Activated naive CD8-positive, alpha-beta T cell treated with anti-CD3 and anti-CD28 coated beads, Interleukin-2, amount 50 U/mL, for 24 hours (primary cell): ENCODE measurements at places on chromosomes 13 and 19.
A peak's percentile ranks its signal among the peaks of the same experiment; 100 is the strongest.

GRCh38 chr13:60647547-60647946, 250.5 kb downstream of the TDRD3 start:
- no peak for DNase-seq

- DNase-seq = no peak
Measured at GRCh38 chr19:42196011-42197001, 21.2 kb downstream of the DEDD2 start.

- no peak for DNase-seq
Measured at GRCh38 chr13:85503797-85504196, 295.4 kb downstream of the SLITRK6 start.

DNA sequence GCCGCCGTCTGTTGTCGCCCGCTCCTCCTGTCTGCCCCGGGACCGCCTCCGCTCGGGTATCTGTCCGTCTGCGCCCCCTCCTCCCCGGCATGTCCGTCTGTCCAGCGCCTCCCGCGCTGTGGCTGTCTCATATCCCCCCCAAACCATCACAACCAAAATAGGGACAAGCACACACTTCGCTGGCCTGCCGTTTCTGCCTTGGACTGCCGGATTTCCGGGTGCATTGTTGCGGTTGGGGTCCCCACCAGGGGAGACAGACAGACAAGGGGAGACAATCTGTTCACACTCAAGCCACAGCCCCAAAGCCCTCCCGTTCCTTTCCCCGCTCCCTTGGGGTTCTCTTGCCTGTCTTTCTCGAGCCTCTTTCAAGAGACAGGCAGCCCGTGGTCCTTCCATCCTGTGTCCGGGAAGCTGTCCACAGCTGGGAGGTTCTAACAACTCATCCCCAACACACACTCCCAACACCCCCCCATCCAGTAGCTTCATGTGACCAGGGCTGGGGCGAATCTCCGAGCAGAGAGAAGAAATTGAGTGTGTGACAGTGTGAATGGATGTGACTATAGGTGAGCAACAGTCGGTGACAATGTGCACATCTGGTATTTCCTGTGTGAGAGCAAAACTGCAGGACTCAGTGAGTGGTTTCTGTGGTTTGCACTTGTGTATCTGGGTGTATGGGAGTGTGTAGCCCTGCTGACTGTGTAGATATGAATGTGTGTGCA, 16.5 kb upstream of the FOSB start:
- DNase-seq = peak; percentile 48

- DNase-seq = no peak
Measured at GRCh38 chr13:41651413-41652058, 194.2 kb downstream of the RGCC start.

DNA sequence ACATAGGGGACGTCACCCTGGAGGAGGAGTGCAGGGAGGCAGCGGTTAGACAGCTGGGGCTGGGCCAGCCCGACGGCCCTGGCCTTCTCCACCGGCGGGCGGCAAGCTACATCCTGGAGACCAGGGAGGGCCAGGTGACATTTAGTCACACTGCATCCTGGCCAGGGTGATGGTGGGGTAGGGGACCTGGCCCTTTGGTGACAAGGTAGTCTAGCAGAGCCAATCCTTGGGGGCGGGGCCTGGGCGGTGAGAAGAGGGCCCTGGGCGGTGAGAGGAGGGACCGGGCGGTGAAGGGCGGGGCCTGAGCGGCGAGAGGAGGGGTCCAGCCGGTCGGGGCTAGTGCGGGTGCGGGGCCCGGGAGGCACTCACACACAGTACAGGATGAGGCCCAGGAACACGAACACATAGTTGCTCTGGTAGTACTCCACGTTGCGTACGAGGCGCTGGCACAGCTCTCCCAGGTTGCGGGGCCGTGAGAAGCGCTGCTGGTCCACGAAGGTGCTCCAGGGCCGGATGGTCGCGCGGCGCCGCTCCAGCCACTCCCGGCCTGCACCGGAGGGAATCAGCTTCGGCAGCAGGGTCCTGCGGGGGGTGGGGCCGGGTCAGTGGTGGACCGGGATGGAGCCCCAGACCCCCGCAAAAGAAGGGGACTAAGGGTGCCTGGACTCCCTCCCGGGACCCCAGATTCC, 610 bp downstream of the RABAC1 start:
- peak; percentile 90 for DNase-seq

GRCh38 chr13:91054902-91055301, 292.6 kb upstream of the MIR17HG start:
- DNase-seq = no peak

- no peak for DNase-seq
Measured at GRCh38 chr13:113628291-113629270, 29.4 kb downstream of the ATP4B start.

DNA sequence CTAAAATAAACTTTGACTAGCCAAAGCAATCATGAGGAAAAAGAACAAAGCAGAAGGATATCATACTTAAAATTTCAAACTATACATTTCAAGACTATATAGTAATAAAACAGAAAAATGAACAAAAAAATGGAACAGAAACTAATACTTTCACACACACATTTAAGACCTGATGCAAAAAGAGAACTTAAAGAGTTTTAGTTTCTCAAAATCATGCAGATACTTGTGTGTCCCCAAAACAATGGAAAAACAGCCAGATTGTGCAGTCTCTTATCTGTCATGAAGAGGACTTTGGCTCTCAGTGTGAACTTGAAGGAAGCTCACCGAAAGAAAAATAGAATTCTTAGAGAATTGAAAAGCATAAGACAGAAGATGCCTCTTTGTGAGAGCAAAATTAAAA, 16.1 kb downstream of the ZNF506 start:
- DNase-seq = no peak

DNA sequence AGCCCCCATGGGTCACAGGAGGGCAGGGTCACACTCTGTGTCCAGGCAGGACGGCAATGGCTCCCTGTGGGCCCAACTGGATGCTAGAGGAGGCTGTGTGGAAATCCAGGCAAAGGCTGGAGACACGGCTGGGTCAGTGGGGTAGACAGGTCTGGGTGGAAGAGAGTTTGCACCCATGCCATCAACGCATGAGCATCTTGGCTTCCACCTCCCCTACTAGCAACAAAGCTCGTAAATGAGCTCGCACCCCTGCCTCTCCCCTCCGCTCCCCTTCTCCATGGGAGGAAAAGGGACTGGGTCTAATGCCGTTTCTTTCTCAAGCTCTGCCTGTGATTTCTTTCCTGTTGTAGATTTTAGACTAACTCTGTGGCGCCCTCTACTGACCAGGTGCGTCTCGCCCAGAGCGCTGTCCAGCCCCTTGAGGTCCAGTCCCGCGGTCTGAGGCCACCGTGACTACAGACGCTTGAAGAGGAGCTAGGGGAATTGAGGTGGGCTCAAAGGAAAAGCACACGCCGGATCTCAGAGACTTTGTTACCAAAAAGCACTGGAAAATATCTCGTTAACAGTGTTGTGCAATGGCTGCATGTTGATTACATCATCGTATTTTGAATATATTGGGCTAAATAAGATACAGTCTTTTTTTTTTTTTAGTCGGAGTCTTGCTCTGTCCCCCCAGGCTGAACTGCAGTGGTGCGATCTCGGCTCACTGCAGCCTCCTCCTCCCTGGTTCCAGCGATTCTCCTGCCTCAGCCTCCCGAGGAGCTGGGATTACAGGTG, 50.7 kb upstream of the USP29 start:
- no peak for DNase-seq

DNA sequence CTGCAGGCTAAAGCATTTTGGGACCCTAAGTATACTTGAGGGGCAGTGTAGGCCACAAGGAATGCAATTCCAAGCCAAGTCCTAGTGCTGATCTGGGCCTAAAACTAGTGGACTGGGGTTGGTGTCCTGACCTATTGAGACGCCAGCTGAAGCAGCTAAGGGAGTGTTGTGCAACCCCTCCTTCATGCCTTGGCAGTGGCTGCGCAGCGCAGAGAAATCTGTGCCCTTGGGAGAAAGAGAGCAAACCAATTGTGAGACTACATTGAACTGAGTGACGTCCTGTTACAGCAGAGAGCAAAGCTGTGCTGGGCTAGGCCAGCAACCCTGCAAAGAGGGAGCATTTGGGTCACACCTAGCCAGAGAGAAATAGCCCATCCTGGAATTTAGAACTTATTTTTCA, 2715.0 kb upstream of the PCDH20 start:
- DNase-seq = no peak

- DNase-seq = no peak
Measured at GRCh38 chr13:101917475-101917810, 465.0 kb downstream of the ITGBL1 start.

GRCh38 chr19:17333611-17334413, 843 bp downstream of the ANO8 start:
- DNase-seq = peak; percentile 79

- no peak for DNase-seq
Measured at GRCh38 chr19:2634960-2635359, 67.5 kb downstream of the GNG7 start.

- DNase-seq = no peak
Measured at GRCh38 chr19:55344444-55344843, 4.8 kb downstream of the KMT5C start.

DNA sequence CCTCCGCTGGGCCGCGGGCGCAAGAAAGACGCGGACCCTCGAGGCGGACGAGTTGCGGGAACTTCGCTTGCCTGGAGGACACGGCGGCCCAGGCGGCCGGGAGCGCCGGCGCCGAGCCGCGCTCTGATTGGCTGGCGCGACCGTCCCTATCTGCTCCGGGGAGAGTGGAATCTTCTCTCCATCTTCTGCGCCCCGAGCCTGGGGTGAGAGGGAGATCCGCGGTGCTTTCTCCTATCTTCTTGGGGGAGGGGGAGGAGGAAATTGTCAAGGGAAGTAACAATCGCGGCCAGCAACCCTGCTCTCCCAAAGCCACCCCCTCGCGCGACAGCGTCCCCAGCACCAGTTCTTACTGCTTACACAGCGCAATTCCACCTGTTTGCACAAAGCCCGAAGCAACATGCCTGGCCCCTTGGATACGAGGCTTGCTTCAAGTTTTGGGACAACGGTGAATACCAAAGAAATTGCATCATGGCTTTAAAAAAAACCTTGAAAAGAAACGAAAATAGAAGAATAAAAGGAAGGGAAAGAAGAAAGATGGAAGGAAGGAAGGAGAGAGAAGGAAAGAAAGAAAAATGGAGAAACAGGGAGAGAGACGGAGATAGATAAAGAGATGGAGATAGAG, 4.8 kb downstream of the SOX21 start:
- no peak for DNase-seq

DNA sequence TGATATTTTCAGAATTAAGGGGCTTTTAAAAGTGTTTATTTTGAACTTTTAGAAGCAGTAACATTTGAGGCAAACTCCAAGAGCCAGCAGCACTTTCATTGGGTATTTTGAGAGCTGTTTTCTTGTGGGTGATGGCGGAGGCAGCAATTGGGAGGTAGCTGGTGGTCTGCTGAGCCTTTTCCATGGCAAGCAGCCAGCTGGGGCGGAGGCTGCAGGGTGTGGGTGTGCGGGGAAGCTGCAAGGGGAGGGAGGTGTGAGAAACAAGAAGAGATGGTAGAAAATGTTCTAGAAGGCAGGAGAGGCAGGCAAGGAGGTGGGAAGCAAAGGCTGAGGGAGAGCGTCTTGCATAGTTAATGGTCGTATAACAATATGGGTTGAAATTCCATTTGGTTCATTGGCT, 223.4 kb upstream of the HTR2A start:
- no peak for DNase-seq

GRCh38 chr13:104869501-104869900, 1666.0 kb downstream of the EFNB2 start:
- DNase-seq = no peak

- DNase-seq = no peak
Measured at GRCh38 chr19:2797280-2797679, 12.0 kb downstream of the THOP1 start.

DNA sequence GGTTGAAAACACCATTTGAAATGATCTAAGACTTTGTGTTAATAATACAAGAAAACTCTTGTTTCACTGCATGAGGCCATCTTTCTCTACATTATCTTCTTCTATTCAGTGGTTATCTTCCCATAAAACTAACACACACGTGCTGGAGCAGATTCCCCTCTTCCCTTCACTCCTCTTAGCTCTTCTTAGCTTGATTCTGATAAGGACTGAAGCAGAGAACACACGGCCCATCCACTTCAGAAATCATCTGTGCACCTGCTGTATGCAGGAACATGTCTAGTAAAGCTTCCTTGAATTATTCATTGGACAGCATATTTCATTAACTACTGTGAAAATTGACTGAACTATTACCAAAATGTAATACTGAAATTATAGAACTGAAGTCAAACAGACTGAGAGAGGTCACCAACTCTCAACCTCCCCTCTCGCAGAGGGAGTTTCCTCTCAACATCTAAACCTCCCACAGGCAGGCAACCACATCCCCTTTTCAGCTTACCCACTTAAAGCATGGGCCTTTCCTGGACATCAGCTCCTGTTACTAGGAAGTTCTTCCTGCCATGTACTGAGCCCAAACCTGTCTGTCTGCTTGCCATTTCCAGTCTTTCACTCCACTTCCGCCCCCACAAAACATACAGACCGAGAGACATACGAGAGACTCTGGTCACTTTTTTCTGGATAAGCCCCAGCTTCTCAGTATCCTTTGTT, 113.9 kb downstream of the CRYL1 start:
- peak; percentile 43 for DNase-seq

- DNase-seq = no peak
Measured at GRCh38 chr13:98977568-98978265, at the start of gene DOCK9. DOCK9 (minus strand) TSS chr13:98978064; CDS start chr13:98977909, 155 bp downstream.

DNA sequence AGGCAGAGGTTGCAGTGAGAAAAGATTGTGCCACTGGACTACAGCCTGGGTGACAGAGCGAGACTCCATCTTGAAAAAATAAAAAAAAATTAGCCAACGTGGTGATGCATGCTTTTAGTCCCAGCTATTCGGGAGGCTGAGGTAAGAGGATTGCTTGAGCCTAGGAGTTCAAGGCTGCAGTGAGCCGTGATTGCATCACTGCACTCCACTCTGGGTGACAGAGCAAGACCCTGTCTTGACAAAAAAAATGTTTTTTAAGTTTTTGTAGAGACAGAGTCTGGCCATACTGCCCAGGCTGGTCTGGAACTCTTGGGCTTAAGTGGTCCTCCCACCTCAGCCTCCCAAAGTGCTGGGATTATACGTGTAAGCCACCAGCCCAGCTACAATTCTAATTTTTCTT, 22.4 kb upstream of the LSM14A start:
- no peak for DNase-seq

- DNase-seq = no peak
Measured at GRCh38 chr13:31908696-31909411, 122.7 kb upstream of the FRY start.

DNA sequence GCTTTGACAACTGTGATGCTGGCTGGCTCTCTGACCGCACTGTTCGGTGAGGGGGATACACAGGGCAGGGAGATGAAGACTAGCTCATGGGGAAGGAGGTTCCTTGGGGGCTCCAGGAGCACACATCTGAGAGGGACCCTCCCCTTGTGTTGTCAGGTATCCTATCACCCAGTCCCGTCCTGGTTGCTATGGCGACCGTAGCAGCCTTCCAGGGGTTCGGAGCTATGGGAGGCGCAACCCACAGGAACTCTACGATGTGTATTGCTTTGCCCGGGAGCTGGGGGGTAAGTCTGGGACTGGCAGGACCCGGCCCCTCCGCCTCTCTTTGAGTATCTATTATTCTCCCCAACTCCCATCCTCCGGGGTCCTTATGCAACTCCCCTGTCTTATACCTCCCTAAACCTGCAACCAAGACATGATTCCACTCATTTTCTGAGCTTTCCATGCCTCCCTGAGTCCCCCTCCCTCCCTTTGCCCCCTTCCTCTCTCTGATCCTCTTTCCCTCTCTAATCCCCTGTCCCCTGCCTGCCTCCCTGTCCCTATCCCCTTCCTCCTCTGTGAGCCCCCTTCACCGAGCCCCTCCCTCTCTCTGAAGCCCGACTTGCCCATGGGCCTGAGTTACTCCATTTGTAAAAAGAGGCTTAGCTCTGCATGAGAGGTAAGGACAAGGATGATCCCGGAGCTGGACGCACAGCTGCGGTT, 12.5 kb downstream of the NCAN start:
- DNase-seq = no peak
